ENCODE measurements at places on chromosomes 7 and 10.

DNA sequence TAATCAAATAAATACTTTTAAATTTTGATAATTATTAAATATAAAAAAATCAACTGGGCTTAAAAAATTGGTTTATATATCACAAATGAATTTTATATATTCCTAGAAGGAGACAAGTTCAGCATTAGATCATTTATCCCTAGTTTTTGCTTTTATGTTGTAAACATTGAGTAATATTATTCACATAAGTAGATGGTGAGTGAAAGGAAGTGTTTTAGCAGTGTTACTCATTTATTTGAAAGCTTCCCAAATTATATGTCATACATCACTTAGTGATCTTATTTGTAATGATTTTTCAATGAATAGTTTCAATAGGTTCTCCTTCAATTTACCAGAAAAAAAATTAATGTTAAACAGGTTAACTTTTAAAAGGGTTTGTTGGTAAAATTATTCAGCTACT lies 15.8 kb downstream of the KLLN start:
- H3K27ac ChIP-seq, result no peak overlapping the region
- peaks cover 5% of the 10 kb centered on the region for H3K4me1 ChIP-seq

DNA sequence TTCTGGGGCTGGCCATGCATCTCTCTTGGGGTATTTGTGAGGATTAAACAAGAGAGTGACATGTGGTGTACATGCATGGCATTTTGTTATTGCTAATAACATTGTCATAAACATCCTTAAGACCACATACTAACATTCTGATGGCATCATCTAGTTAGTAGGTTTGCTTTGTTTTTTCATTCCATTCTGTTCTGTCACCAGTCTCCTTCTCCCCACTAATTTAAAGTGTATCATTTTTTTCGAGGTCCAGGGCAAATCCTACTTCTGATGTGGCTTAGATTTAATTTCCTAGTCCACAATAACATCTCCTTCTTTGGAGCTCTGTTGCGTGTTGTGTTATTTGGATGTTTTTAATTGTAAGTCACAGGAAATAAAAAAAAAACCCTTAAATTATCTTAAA lies 248.1 kb downstream of the LRMDA start:
- no peaks in the 10 kb centered on the region for H3K36me3 ChIP-seq
- H3K27ac ChIP-seq, result no peak overlapping the region
- H3K27me3 ChIP-seq, result no peaks in the 10 kb centered on the region
- H3K4me1 ChIP-seq, result no peaks in the 10 kb centered on the region
- no peak for DNase-seq
- no peak overlapping the region for H3K4me3 ChIP-seq

GRCh38 chr7:119256446-119257131 lies 1016.4 kb upstream of the KCND2 start:
- H3K27me3 ChIP-seq, result no peaks in the 10 kb centered on the region
- H3K4me1 ChIP-seq, result no peaks in the 10 kb centered on the region
- H3K36me3 ChIP-seq, result no peaks in the 10 kb centered on the region
- no peak overlapping the region for H3K27ac ChIP-seq

GRCh38 chr10:128161031-128161430 lies 34.8 kb upstream of the MKI67 start:
- H3K4me1 ChIP-seq, result peaks cover 26% of the 10 kb centered on the region
- H3K36me3 ChIP-seq, result no peaks in the 10 kb centered on the region
- H3K4me3 ChIP-seq, result no peak overlapping the region
- no peak for DNase-seq
- H3K27me3 ChIP-seq, result peaks cover 25% of the 10 kb centered on the region

DNA sequence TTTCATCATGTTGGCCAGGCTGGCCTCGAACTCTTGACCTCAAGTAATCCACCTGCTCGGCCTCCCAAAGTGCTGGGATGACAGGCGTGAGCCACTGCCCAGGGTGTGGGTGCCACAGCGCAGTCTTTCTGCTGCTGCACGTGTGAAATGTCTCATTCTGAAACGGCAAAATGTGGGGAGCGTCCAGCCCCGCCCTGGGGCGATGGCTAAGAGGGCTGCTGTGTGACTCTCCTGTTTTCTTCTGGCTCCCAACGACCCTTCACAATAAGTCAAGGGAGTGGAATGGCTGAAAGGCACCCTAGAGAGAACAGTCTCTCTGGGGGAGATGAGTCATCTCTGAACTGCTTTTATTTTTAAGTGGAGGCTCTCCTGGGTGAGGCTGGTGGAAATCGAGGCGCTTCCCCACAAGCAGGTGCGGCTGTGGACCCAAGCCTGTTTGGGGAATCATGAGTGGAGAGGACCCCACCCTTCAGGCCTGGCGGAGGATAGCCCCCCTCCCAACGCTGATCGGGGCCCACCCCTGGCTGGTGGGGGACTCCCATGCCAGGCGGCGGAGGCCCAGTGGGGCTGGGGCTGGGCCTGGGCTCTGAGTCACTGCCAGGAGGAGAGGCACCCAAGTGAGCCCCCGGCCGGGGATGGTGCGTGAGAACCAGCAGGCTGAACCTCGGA lies 18.0 kb downstream of the ADAP1 start:
- peaks cover 19% of the 10 kb centered on the region for H3K4me1 ChIP-seq
- peaks cover under 1% of the 10 kb centered on the region for H3K27me3 ChIP-seq
- peak; percentile 47 for DNase-seq

GRCh38 chr7:157433628-157434027 lies 96.8 kb downstream of the DNAJB6 start:
- H3K27ac ChIP-seq, result no peak overlapping the region
- peaks cover 15% of the 10 kb centered on the region for H3K4me1 ChIP-seq
- no peak for DNase-seq
- H3K27me3 ChIP-seq, result no peaks in the 10 kb centered on the region
- no peaks in the 10 kb centered on the region for H3K36me3 ChIP-seq
- H3K4me3 ChIP-seq, result no peak overlapping the region

DNA sequence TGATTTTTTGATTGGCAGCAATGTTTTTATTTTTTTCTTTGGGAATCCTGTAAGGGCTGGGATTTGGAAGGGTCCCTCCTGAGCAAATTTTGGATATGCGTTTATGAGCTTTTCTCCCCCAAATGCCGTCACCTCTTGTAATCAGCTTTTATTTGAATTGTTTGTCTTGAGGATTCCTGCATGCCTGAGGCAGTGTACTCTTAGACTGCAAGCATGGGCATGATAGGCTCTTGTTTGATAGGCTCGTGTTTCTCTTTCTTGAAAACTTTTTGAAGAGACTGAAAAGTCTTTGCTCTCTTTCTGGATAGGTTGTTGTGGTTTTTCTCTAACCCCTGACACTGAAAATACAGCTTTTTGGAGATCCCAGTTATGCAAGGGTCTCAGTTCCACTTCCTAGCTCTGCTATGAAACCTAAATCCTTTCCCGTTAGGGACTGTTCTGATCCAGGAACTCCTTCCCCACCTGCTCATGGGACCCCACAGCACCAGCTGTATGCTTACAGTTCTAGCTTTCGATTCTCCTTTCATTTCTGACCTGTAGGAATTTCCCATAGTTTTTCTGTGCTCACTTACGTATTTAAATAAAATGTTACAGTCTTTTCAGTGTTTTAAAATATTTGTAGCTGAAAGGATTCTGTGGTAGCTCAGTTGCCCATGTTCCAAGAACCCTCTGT lies 17.2 kb downstream of the TSPAN13 start:
- H3K4me1 ChIP-seq, result peaks cover 63% of the 10 kb centered on the region
- peaks cover 17% of the 10 kb centered on the region for H3K36me3 ChIP-seq
- peak overlapping the region; percentile 60 for H3K4me3 ChIP-seq

GRCh38 chr7:104984585-104985258 lies 29.3 kb upstream of the KMT2E start:
- H3K4me3 ChIP-seq, result peak overlapping the region; percentile 98
- peak overlapping the region; percentile 99 for H3K27ac ChIP-seq
- peaks cover 74% of the 10 kb centered on the region for H3K4me1 ChIP-seq
- DNase-seq, result no peak
- no peaks in the 10 kb centered on the region for H3K27me3 ChIP-seq

DNA sequence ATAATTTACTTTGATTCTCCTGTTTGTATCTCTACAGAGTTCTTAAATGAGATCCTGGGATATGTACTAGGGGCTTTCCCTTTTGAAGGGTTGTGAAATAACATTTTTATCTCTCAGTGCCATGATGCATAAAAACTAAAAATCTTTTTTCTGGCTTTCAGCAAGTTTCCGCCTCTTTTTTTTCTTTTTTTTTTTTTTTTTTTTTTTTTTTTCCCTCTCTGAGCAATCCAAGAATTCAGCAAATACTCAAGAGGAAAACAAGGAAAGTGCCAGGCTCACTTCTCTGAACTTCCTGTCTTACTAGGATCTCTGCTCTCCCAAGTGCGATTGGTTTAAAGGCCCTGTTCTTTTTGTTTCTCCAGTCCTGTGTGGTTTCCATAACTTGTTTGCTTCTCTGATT lies 79.9 kb downstream of the HYCC1 start:
- H3K4me1 ChIP-seq, result no peaks in the 10 kb centered on the region
- no peak overlapping the region for H3K4me3 ChIP-seq
- H3K27ac ChIP-seq, result no peak overlapping the region
- H3K36me3 ChIP-seq, result no peaks in the 10 kb centered on the region
- DNase-seq, result no peak

GRCh38 chr10:78267598-78267997 lies 233.9 kb downstream of the RPS24 start:
- DNase-seq, result no peak
- H3K36me3 ChIP-seq, result no peaks in the 10 kb centered on the region
- no peak overlapping the region for H3K27ac ChIP-seq
- peaks cover 7% of the 10 kb centered on the region for H3K27me3 ChIP-seq
- H3K4me1 ChIP-seq, result no peaks in the 10 kb centered on the region
- no peak overlapping the region for H3K4me3 ChIP-seq

GRCh38 chr7:76364198-76364584 lies 5.4 kb upstream of the YWHAG start:
- H3K36me3 ChIP-seq, result no peaks in the 10 kb centered on the region
- DNase-seq, result no peak
- H3K4me3 ChIP-seq, result no peak overlapping the region
- peaks cover 3% of the 10 kb centered on the region for H3K27me3 ChIP-seq
- no peak overlapping the region for H3K27ac ChIP-seq
- peaks cover 14% of the 10 kb centered on the region for H3K4me1 ChIP-seq

GRCh38 chr10:104076743-104077160 lies 8.9 kb downstream of the COL17A1 start:
- H3K4me1 ChIP-seq, result no peaks in the 10 kb centered on the region
- peaks cover 2% of the 10 kb centered on the region for H3K27me3 ChIP-seq

- no peaks in the 10 kb centered on the region for H3K4me1 ChIP-seq
- H3K27ac ChIP-seq, result no peak overlapping the region
- no peak overlapping the region for H3K4me3 ChIP-seq
- H3K27me3 ChIP-seq, result no peaks in the 10 kb centered on the region
Measured at GRCh38 chr10:15585303-15585715, 134.4 kb downstream of the ITGA8 start.

GRCh38 chr7:29285861-29286260 lies 91.3 kb downstream of the CHN2 start:
- H3K36me3 ChIP-seq, result no peaks in the 10 kb centered on the region
- peaks cover 40% of the 10 kb centered on the region for H3K4me1 ChIP-seq
- H3K27ac ChIP-seq, result no peak overlapping the region
- H3K4me3 ChIP-seq, result no peak overlapping the region
- H3K27me3 ChIP-seq, result peaks cover 5% of the 10 kb centered on the region
- no peak for DNase-seq

- DNase-seq, result no peak
- H3K36me3 ChIP-seq, result no peaks in the 10 kb centered on the region
- no peak overlapping the region for H3K4me3 ChIP-seq
Measured at GRCh38 chr10:46558392-46559185, 2.1 kb upstream of the GPRIN2 start.

GRCh38 chr7:29442146-29442545 lies 121.5 kb upstream of the PRR15 start:
- no peak overlapping the region for H3K27ac ChIP-seq
- no peaks in the 10 kb centered on the region for H3K36me3 ChIP-seq
- no peaks in the 10 kb centered on the region for H3K27me3 ChIP-seq
- no peaks in the 10 kb centered on the region for H3K4me1 ChIP-seq
- H3K4me3 ChIP-seq, result no peak overlapping the region

GRCh38 chr7:23335136-23335535 lies 36.0 kb downstream of the MALSU1 start:
- DNase-seq, result no peak
- no peak overlapping the region for H3K4me3 ChIP-seq
- H3K27me3 ChIP-seq, result no peaks in the 10 kb centered on the region
- peaks cover 3% of the 10 kb centered on the region for H3K4me1 ChIP-seq
- H3K36me3 ChIP-seq, result peaks cover 5% of the 10 kb centered on the region

GRCh38 chr7:134645478-134645877 lies 1.2 kb upstream of the BPGM start:
- H3K27me3 ChIP-seq, result no peaks in the 10 kb centered on the region
- H3K27ac ChIP-seq, result no peak overlapping the region
- H3K4me3 ChIP-seq, result no peak overlapping the region
- no peaks in the 10 kb centered on the region for H3K36me3 ChIP-seq

GRCh38 chr7:98177553-98177952 lies 33.7 kb upstream of the BHLHA15 start:
- no peak overlapping the region for H3K27ac ChIP-seq
- no peaks in the 10 kb centered on the region for H3K27me3 ChIP-seq
- no peak for DNase-seq
- H3K36me3 ChIP-seq, result peaks cover 26% of the 10 kb centered on the region
- H3K4me3 ChIP-seq, result no peak overlapping the region

DNA sequence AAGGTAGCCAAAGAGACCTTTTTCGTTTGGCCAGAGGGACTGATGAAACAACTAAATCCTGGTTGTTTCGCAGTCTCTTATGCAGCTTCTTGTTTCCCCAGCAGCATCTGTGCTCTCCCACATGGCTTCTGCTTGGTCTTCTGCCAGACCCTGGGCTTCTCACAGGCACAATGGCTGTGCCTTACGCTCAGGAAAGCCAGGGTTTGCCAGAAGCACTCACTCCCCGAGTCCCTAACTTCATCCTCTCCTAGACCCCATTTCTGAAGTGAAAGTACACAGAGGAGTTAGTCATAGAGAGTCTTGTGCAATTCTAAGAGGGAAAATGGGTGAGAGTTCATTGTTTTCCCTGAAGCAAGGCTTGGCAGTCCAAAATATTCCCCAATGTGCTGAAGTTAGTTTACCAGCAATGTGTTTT lies 121.7 kb downstream of the EVX1 start:
- no peaks in the 10 kb centered on the region for H3K27me3 ChIP-seq
- H3K4me1 ChIP-seq, result no peaks in the 10 kb centered on the region
- no peak for DNase-seq
- no peak overlapping the region for H3K4me3 ChIP-seq
- H3K27ac ChIP-seq, result no peak overlapping the region

GRCh38 chr7:154652564-154652963 lies 350.4 kb downstream of the PAXIP1 start:
- no peaks in the 10 kb centered on the region for H3K27me3 ChIP-seq
- H3K4me3 ChIP-seq, result no peak overlapping the region
- H3K27ac ChIP-seq, result no peak overlapping the region
- no peaks in the 10 kb centered on the region for H3K4me1 ChIP-seq
- H3K36me3 ChIP-seq, result no peaks in the 10 kb centered on the region
- no peak for DNase-seq

DNA sequence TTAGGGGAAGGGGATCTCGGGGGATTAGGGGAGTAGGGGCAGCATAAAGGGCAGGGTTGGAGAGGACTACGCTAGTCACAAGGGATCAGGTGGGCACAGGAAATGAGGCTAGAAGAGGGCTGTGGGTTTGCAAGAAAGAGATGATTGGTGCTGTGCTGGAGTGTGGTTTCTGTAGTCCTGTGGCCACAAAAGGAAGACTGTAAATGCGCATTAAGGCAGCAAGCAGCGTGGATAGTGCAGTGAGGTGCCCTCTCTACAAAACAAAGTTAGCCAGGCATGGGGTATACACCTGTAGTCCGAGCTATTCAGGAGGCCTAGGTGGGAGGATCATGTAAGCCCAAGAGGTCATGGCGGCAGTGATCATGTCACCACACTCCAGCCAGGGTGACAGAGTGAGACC lies 212.1 kb downstream of the MLLT10 start:
- no peaks in the 10 kb centered on the region for H3K27me3 ChIP-seq
- H3K27ac ChIP-seq, result no peak overlapping the region
- DNase-seq, result no peak

Data from activated B cell treated with CpG ODN at 0.5 μM for 24 hours (primary cell).